ENCODE measurements at places on chromosomes 2 and 18.

DNA sequence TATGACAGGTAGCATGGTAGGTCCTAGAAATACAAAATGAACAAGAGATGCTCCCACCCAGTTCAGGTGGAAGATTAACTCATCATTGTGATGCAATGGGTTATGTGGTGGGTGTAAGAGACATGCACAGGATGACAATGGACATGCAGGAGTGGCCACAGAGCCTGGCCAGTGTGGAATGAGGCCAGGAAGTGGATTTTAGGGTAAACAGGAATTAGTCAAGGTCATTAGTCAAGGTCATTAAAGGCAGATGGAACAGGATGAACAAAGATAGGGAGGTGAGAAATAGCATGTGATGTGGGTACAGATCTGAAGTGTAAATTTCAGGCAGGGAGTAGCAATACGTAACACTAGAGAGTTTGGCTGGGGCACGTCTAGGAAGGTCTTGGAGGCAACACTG, 15.6 kb upstream of the SERTAD2 start:
- no peak for DNase-seq

- DNase-seq = peak; percentile 67
Measured at GRCh38 chr2:181466661-181467576, 9.7 kb downstream of the ITGA4 start.

DNA sequence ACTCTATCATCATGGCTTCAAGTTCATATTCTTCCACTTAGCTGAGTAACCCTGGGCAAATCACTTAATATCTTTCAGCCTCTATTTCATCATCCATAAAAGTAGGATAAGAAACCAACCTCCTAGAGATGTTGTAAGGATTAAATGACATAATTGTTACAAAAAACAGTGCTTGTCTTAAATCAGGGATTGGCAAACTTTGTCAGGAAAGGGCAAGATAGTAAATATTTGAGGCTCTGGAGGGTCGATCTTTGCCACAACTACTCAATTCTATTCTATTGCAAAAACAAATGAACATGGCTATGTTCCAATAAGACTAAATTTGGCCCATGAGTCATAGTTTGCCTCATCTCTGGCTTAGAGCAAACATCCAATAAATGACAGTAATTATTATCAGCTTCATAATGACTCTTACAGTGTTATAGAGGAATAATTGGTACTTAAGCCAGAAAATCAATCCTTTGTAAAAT, 184.7 kb downstream of the SATB2 start:
- no peak for DNase-seq

- DNase-seq = no peak
Measured at GRCh38 chr18:7267973-7268372, 37.1 kb downstream of the LRRC30 start.

Data from H9 (cell line).